ENCODE measurements at places on chromosomes 7 and 10. TPM values are rescaled to one million over a fixed set of nuclear protein-coding genes. Genes with fewer than 3 reads are reported as not detected.

DNA sequence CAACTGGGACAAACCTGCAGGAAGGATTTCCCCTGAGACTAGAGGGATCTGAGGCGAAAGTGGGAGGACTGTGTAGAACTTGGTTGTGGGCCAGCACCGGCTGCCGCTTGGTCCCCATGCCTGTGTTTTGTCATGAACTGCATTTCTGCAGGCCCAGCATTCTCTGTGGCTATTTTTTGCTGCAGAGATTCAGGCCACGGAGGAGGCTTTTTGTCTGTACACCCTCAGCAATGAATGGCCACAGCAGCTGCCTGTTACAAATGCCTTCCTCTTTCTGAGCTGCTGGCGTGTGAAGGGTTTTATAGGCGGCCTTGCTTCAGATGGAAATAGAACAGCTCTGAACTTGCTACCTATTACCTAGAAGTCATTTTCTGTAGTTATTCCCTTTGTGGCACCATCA lies 164.4 kb downstream of the SH2D4B start:
- no peaks in the 10 kb centered on the region for H3K27me3 ChIP-seq
- H3K4me3 ChIP-seq, result no peak overlapping the region
- no peaks in the 10 kb centered on the region for H3K36me3 ChIP-seq
- peaks cover 4% of the 10 kb centered on the region for H3K4me1 ChIP-seq
- DNase-seq, result peak; percentile 13

- H3K4me1 ChIP-seq, result no peaks in the 10 kb centered on the region
- peak overlapping the region; percentile 62 for H3K4me3 ChIP-seq
- peaks cover 8% of the 10 kb centered on the region for H3K27me3 ChIP-seq
- no peaks in the 10 kb centered on the region for H3K36me3 ChIP-seq
- DNase-seq, result no peak
These were observed 999 bp downstream of the ITIH5 start for GRCh38 chr10:7665767-7666166.

DNA sequence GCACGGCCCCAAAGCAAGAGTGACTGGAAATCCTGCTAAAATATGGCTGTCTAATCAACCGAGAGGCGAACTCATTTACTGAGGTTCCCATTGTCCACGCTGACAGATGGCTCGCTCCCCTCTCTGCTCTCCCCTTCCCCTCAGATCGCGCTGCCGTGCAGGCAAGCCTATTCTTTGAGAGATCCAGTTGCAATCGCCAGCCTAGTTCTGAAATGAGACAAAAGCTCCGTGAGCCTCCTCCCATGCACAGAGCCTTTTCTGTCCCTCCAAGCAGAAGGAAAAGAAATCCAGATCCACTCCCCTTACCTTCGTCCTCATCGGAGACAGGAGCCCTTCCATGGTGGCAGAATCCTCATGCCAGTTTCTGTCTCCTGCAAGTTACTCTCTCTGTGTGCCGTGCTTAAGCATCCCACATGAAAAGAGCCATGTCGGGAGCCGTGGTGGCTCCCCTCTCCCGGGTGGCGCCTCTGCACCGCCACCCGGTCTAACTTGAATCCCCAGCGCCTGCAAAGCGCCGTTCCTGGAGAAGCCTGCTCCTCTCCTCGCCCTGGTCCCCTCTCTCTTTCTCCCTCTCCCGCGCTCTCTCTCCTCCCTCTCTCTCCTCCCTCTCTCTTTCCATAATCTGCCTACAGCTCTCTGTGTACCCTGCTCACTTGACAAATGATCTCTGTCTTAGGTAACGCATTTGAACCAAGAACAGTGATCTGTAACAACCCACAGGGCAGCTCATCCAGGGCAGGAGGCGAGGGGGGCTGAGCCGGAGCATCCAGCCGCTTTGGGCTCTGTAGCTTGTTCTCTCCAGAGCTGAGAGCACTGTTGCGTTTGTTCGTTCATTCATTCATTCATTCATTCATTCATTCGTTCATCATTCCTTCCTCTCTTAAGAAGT lies 156.8 kb downstream of the FRMD4A start:
- peaks cover 5% of the 10 kb centered on the region for H3K4me1 ChIP-seq
- no peak overlapping the region for H3K27ac ChIP-seq
- no peak for DNase-seq

PDGFA gene
- total RNA-seq, result 39.1 TPM

ZNF32 gene
- total RNA-seq, result 36.8 TPM
